ENCODE measurements at places on chromosomes 4 and X.
A peak's percentile ranks its signal among the peaks of the same experiment; 100 is the strongest.

GRCh38 chr4:183326853-183327252 lies 4.6 kb upstream of the CLDN24 start:
- no peak for DNase-seq

GRCh38 chrX:151239751-151240150 lies 63.4 kb downstream of the GPR50 start:
- no peak for DNase-seq

DNA sequence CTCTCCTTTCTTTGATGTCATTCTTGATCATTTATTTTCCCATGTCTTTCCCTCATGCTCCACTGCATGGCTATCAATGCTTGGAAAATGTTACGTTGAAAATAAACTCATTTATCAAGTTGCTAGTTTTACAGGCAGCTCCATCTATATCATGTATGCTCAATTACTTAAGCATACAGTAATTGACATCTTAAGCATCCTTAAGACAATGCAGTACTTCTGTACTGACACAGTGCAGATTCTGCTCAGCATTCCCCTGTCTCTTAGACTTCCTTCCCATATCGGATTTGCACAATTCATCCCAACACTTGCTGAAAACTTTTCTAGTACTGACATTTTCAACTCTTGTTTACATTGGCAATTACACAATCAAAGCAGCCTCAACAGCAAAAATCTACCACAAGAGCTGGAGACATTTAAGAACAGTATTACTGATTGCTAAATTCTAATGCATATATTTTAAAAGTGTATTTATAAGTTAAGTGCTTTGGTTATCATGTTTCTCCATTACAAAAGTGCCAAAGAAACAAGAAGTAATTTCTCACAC lies 165.6 kb downstream of the ATP10D start:
- no peak for DNase-seq

DNA sequence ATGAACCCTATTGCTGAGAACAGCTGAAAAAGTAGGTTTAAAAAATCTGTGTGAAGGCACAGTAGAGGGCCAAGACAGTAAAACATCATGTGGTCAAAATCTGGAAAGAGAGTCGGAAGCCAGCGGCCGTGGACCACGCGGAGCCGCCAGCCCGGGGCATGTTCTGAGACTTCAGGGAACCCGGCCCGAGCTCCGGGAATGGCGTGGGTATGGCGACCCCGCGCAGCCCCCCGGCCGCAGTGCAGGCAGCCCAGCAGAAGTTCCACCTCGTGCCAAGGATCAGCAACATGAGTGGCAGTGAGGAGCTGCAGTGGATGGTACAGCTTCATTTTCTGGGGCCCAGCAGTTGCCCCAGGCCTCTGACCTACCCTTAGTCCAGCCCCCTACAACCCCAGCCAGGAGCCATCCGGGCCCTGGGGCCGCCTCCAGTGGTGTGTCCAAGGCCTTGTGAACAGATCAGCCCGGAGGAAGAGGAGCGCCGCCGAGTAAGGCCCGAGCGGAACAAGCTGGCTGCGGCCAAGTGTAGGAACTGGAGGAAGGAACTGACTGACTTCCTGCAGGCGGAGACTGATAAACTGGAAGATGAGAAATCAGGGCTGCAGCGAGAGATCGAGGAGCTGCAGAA lies 94.2 kb downstream of the LARP1B start:
- DNase-seq = no peak

GRCh38 chr4:127967141-127967775 lies 2.1 kb downstream of the ABHD18 start:
- no peak for DNase-seq

- DNase-seq = no peak
These were observed 88.3 kb downstream of the ZNF718 start for GRCh38 chr4:212438-213188.

- no peak for DNase-seq
These were observed 33.4 kb upstream of the MAGEC2 start for GRCh38 chrX:142238536-142238935.

DNA sequence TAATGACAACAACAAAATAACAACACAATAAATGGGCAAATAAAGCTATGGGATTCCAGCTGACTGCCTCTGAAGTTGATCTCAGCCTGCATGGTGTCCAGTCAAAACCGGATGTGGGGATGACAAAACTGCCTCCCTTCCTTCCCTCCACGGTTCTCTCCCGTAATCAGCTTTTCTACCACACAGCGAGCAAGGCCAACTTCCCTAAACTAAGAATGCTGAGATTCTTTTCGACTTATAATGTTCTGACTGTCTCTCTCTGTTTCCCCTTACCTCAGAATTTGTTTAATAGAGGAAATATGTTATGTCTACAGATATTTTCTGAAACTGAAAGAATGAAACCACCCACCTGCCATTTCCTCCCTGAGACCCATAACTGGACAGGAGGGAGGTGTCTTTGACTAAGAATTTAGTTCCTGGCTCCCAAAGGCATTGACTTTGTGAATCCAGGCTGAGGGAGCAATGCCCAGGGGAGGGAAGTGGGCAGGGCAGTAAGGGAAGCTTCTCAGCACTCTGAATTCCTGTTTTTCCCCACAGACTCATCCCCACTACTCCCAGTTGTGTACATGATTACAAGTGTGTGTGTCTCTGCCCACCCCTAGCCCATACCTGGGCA lies 1.0 kb upstream of the TLR1 start:
- peak; percentile 85 for DNase-seq

DNA sequence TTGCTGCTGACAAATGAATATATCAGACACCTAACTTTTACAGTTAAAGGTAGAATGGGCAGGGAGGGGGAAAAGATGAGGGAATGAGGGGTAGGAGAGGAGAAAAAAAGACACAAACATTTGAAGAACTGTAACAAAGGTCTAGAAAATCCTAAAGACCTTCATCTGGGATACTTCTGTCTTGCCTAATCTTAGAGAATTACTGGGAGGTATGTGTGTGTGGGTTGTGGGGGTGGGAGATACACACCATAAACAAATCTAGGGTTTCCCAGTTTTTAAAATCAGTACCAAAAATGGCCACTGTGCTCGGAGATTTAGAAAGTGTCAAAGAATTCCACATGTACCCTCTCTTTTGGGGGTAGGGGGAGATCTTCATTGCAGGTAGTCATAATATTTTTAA lies 166.7 kb downstream of the SH3KBP1 start:
- DNase-seq = no peak

DNA sequence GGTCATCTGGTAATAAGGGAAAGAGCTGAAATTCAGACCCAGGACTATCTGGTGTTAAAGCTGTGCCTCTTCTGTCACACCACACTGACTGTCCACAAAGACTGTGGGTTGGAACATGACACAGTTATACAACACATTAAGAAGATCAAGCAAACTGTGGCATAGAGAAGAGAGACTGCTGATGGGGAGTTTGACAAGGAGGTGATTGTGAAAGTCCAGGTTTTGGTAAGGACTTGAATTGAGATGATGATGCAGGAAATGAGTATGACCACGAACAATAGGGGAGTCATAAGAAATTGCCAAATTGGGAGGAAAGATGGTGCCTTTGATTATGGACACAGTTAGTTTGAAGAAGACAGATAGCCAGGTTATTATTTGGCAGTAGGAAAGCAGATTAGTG lies 163.4 kb downstream of the PDGFRA start:
- DNase-seq = no peak

DNA sequence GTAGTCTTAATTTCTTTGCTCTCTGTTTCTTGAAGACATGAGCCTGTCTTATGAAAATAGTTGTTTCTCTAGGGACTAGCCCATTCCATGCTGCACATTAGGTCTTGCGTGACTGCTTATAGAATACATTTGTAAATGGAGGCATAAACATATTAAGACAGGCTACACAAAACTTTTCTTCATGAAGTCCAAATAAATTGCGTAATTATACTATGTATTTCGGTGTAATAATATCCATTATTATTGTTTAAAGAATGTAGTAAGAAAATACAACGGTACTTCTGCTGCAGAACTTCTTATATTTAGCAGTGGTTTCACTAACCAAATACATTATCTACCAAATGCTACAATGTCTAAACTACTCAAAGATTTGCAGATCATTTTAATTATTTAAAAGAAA lies 8.5 kb upstream of the NAA11 start:
- DNase-seq = no peak

DNA sequence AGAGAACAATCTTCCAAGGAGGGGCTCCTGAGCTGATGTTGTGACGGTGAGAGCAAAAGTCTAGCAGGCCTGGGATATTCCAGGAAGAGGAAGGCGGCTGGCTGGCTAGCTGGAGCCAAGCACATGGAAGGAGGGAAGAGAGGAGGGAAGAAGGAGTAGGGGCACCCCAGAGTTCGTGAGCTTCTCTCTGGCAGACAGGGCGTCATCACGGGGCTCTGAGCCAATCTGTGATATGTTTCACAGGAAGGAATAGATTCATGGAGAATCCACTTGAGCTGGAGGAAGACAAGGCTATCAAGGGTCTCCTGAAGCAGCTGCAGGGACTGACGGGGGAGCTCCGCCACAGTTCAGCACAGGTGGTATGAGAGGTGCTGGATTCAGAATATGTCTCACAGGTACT lies 73.6 kb downstream of the DHRSX start:
- DNase-seq = no peak

DNA sequence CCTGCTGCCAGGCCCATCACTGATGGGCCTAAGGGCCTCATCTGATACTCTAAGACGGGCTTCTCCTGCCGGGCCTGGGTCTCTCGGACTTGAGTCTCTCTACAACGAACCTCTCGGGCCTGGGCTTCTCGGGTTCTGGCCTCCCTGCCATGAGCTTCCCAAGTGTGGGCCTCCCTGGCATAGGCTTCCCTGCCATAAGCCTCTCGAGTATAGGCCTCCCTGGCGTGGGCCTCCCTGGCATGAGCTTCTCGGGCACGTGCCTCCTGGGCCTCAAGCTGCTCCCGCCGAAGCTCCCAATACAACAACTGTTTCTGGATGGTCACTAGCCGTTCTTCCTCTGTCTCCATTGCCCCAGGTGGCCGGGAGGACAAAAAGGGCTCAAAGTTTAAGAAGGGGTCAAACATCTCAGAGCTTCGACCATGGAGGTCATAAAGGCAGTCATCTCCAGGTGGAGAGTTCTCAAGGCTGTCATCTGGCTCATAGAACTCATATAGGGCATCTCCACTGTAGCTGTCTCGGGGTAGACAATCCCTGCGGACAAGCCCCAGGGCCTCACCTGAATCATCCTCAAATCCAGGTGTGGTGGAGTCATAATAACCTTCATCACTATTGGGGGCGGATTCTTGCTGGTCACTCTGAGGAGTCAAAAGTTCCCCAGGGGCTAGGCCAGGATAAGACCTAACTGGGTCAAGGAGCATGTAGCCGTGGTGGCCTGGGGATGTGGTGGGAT lies 14.1 kb downstream of the AMER1 start:
- DNase-seq = no peak

- peak; percentile 79 for DNase-seq
These were observed 1025.5 kb downstream of the RPA4 start for GRCh38 chrX:97909245-97909644.

- DNase-seq = no peak
These were observed 94.5 kb downstream of the RAPGEF2 start for GRCh38 chr4:159197260-159197884.

- DNase-seq = no peak
These were observed 37.9 kb upstream of the NAP1L5 start for GRCh38 chr4:88735564-88735963.

GRCh38 chrX:140766024-140766611 lies 56.6 kb downstream of the LINC00632 start:
- peak; percentile 40 for DNase-seq

GRCh38 chrX:331151-331824 lies 12.7 kb upstream of the GTPBP6 start:
- no peak for DNase-seq

GRCh38 chrX:120260369-120260768 lies 9.8 kb downstream of the ZBTB33 start:
- DNase-seq = no peak

DNA sequence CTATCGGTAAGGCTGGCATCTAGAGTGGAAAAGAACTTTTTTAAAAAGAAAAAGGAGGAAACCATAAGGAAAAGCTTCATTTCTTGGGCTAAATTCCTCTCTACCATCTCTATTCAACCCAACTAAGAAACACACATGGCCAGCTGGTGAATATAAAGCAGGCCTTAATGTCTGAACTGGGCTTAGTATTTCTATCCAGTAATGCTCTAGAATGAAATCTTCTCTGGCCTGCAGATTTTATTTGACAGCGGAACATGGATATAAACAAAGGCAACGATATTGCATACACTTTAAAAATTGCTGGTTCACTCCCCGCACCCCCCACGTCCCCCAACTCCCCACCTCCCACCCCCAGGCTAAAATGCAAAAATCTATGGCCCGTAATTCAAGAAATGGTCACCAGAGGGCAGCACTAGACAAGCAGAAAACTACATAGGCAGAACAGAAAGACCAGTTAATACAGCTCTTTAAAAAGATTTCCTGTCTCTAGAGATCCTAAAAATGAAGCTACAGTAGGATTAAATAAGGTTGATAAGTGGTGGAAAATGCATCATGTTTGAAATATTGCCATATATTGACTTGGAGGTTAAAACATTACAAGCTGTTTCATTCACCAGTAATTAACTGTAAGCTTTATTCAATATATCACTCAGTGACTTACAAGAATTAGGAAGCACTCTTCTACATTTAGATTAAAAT lies 155.2 kb upstream of the GALNT7 start:
- peak; percentile 59 for DNase-seq

DNA sequence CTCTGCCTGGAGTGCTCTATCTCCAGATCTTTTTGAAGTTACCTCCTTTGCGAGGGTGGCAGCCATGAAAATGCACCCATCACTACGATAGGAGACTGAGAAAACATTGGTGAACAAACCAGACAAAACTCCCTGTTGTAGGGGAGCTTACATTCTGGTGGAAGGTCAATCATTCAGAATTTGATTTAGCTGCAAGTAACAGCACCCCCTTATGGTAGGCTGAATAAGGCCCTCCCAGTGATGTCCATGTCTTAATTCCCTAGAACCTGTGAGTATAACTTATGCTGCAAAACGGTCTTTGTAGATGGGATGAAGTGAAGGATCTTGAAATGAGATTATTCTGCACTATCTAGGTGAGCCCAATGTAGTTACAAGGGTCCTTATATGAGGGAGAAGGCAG lies 5.6 kb upstream of the TEC start:
- DNase-seq = peak; percentile 45

- peak; percentile 26 for DNase-seq
These were observed 107.2 kb downstream of the SPRY1 start for GRCh38 chr4:123503698-123504363.

DNA sequence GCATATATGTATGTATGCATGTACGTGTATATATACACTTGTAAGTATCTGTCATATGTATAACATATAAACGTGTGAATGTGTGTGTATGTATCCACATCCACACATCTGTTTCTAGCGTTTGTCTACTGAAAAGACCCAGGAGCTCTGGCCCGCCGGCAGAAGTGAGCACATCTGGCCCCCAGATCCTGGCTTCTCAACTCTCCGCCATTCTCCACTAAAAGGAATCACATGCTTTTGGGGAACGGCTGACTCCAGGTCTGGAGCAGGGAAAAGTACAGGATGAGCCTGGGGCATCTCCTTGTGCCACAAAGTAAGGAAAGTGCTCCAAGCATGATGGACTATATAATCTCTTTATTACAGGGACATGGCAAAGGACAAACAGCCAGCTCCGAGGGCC lies 143.7 kb downstream of the AFAP1 start:
- DNase-seq = no peak

GRCh38 chr4:107050525-107051135 lies 14.5 kb upstream of the DKK2 start:
- peak; percentile 7 for DNase-seq

GRCh38 chr4:47876310-47876709 lies 38.1 kb downstream of the NFXL1 start:
- DNase-seq = no peak

Data from OCI-LY7 (cell line).